ENCODE measurements at places on chromosomes 3 and 15.

- H3K4me3 ChIP-seq, result no peak overlapping the region
- no peaks in the 10 kb centered on the region for H3K27me3 ChIP-seq
- H3K27ac ChIP-seq, result peak overlapping the region; percentile 42
- no peak for DNase-seq
- no peaks in the 10 kb centered on the region for H3K36me3 ChIP-seq
- H3K4me1 ChIP-seq, result peaks cover 33% of the 10 kb centered on the region
Measured at GRCh38 chr15:40092256-40092978, 16.3 kb downstream of the BMF start.

- no peak overlapping the region for H3K4me3 ChIP-seq
- no peaks in the 10 kb centered on the region for H3K36me3 ChIP-seq
- no peak for DNase-seq
- H3K4me1 ChIP-seq, result no peaks in the 10 kb centered on the region
Measured at GRCh38 chr15:79054350-79054749, 36.2 kb downstream of the RASGRF1 start.

- H3K27ac ChIP-seq, result no peak overlapping the region
- H3K4me3 ChIP-seq, result no peak overlapping the region
- DNase-seq, result no peak
- no peaks in the 10 kb centered on the region for H3K36me3 ChIP-seq
- H3K4me1 ChIP-seq, result no peaks in the 10 kb centered on the region
Measured at GRCh38 chr15:81184188-81184587, 12.5 kb upstream of the IL16 start.

DNA sequence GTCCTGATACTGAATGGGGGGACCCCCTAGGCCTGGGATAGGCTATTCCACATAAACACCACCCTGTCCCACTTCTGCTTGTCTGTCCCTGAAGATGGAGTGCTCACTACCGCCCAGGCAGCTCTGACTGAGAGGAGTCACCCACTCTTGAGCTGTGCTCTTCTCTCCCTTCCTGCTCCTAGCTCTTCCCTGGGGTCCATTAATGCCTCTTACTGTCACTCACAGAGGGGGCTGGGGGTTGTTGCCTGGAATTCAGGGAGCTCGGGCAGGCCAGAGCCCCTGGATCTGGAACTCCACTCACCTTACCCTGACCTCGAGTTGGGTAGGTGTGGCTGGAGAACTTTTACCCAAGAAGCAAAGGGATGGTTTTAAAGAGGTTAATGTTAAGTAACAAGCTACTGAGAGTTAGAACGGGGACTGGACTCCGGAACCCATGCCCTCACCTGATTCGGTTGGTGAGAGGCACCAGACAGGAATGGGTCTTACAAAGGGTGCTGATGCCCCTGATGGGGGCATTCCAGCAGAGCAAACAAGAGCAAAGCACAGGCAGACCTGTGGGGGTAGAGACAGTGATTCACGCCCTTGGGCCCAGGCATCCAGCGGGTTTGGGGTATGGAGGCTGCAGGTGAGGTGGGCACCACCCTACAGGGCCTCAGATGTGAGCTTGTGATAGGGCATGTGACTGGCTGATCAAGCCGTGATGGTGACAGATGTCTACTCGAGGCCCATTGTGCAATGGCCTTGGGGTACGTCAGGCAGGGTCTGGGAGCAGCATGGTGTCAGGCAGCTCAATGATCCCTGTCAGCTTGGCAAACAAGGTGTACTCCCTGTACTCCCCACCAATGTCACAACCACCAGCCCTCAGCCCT, 5.4 kb downstream of the NBEAL2 start:
- H3K27ac ChIP-seq, result no peak overlapping the region
- DNase-seq, result no peak
- no peak overlapping the region for H3K4me3 ChIP-seq
- H3K4me1 ChIP-seq, result peaks cover 18% of the 10 kb centered on the region

GRCh38 chr15:71874245-71874644, 63.9 kb downstream of the NR2E3 start:
- H3K27me3 ChIP-seq, result no peaks in the 10 kb centered on the region
- H3K27ac ChIP-seq, result no peak overlapping the region
- DNase-seq, result no peak
- H3K36me3 ChIP-seq, result no peaks in the 10 kb centered on the region
- H3K4me1 ChIP-seq, result no peaks in the 10 kb centered on the region
- H3K4me3 ChIP-seq, result no peak overlapping the region

- no peak for DNase-seq
- H3K27ac ChIP-seq, result no peak overlapping the region
- H3K4me3 ChIP-seq, result no peak overlapping the region
- H3K27me3 ChIP-seq, result no peaks in the 10 kb centered on the region
Measured at GRCh38 chr3:184543256-184543655, 18.3 kb upstream of the EPHB3 start.

DNA sequence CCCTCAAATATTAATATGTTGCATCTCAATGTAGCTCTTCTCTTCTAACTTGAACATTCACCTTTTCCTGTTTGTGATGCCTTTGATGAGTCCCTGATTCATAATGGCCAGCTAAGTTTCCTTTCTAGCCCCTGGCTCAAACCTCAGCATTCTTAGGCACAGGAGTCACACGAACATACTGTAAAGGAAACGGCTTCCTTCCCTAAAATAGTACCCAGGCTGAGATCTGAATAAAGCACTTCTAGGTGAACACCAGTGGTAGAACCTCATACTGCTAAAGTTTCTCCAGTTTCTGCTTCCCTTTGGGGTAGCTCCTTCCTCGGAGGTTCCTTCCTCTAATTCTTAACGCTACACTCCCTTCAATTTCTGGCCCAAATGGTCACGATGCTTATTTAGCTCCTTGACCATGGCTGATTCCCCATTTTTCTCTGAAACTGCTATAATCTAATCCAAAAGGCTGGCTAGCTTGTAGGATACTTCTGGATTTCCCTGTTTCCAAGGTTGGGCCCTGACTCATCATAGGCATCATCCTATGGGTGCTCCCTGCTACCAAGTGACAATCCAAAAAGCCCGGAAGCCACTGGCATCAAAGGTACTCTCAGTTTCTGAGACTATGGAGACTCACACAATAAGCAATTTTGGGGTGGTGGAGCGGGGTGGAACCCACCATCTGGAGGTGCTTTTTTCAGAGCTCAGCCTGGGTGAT, 2.4 kb downstream of the ANAPC13 start:
- H3K27me3 ChIP-seq, result no peaks in the 10 kb centered on the region
- peaks cover 7% of the 10 kb centered on the region for H3K4me1 ChIP-seq
- H3K4me3 ChIP-seq, result no peak overlapping the region
- peaks cover 7% of the 10 kb centered on the region for H3K36me3 ChIP-seq

DNA sequence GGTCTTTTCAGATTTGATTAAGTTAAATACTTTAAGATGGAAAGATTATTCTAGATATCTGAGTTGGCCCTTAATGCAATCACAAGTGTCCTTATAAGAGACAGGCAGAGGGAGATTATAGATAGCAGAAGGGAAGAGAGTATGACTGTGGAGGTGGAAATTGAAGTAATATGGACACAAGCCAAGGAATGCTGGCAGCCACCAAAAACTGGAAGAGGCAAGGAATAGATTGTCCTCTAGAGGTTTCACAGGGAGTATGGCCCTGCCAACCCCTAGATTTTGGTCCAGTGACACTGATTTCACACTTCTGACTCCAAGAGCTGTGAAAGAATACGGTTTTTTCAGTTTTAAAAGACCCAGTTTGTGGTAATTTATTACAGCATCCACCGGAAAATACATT, 1498.7 kb upstream of the CADM2 start:
- no peaks in the 10 kb centered on the region for H3K27me3 ChIP-seq
- no peak for DNase-seq
- no peaks in the 10 kb centered on the region for H3K4me1 ChIP-seq

DNA sequence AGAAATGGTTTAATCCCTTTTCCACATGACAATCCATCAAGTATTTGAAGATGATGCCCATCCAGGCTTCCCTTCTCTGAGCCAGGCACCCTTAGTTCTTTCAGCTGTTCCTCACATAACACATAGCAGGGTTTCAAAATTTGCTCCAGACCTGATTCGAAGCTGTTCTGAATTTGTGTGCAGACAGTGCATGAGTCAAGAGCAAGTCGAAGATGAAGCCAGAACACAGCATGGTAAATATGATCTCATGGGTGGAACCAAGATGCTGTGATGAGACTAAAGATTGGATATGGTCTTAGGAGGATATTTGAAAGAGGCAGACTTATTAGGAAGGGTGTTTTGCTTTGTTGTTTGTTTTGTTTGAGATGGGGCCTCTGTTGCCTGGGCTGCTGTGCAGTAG, 32.6 kb upstream of the PDE8A start:
- H3K27ac ChIP-seq, result no peak overlapping the region
- DNase-seq, result no peak
- H3K27me3 ChIP-seq, result no peaks in the 10 kb centered on the region
- no peak overlapping the region for H3K4me3 ChIP-seq
- H3K4me1 ChIP-seq, result no peaks in the 10 kb centered on the region

Measured in mesendoderm (in vitro differentiated cells).